ENCODE measurements at places on chromosomes 3 and 15.

DNA sequence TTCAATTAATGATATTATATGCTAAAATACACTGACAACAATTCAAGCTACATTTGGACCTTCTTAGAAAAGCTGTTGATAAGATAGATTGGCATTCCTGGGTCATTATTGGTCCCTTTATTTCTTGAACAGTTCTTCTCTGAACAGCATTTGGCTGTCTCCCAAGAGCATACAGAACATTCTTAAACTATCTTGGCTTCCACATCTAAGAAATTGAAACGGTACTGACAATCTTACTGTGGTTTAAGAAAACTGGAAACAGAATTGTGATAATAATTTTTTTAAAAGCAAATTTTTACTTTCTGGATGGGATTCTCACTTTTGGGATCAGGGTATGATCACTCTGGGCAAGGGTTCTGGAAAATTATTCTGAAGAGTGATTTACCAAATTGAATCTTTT lies 161.7 kb upstream of the ZNF385D start:
- DNase-seq = no peak

DNA sequence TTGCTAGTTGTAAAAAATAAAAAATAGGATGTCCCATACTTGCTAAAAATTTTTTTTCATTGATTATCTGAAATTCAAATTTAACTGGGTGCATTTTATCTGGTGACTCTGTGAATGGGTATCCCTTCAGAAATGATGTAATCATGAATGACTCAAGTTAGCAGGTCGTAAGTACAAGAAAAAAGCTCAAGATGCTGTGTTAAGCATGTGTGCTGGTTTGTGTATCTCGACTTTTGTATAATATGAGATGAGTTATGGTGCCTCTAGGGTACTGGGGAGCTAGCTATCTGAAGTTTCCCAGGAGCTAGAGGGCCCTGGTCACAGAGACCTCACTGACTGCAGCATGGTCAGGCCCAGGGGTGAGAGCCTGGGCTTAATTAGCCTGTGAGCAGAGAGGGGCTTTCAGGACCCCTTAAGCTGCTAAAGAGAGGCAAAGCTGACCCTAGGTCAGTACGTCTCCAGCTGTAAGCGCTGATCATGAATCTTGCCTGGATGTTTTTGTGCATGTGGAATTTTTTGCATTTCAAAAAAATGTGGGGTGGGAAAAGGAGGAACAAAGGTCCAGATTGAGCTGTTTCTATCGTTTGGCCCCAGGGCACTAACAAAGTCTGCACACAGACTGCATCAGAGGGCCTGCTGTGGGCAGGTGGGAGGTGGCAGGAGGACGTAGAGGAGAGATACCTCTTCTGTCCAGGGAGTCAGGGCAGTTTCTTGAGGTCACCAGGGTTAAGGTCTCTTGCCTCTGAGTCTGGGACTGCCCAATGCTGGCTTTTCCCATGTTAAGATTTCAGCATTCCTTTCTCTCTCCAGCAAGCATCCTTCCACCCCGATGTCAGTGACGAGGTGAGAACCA lies 233.2 kb upstream of the TPM1 start:
- peak; percentile 35 for DNase-seq

DNA sequence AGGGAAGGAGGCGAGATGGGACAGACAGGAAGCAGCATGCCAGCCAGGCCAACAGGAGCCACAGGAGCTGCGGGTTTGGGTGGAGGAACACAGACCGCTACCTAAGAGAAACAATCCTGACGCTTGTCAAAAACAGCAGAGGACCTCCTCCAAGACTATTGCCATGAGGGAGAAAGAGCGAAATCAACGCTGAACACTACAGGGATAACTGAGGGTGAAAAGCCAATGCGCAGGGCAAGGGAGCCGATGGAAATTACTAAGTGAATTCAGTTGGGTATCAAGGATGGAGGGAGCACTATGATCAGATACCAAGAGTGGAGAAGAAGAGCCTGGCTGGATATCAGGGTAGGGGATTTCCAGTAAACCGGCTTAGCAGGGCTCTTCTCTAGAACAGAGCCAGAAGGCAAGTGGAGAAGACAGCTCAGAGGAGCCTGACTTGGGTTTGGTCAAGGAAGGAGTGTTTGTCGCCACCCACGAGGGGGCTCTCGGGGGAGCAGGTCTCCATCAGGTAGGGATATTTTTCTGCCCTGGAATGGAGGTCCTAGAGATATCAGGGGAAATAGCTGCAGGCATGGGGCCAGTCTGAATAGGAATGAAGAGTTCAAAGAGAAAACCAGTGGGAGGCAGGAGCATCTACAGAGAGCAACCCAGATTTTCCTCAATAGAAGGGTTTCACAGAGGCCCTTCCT lies 48.4 kb downstream of the SLC41A3 start:
- no peak for DNase-seq

- DNase-seq = no peak
These were observed 943.6 kb downstream of the DIPK2A start for GRCh38 chr3:144915202-144915601.

GRCh38 chr3:80247766-80248165 lies 480.0 kb upstream of the ROBO1 start:
- DNase-seq = no peak

DNA sequence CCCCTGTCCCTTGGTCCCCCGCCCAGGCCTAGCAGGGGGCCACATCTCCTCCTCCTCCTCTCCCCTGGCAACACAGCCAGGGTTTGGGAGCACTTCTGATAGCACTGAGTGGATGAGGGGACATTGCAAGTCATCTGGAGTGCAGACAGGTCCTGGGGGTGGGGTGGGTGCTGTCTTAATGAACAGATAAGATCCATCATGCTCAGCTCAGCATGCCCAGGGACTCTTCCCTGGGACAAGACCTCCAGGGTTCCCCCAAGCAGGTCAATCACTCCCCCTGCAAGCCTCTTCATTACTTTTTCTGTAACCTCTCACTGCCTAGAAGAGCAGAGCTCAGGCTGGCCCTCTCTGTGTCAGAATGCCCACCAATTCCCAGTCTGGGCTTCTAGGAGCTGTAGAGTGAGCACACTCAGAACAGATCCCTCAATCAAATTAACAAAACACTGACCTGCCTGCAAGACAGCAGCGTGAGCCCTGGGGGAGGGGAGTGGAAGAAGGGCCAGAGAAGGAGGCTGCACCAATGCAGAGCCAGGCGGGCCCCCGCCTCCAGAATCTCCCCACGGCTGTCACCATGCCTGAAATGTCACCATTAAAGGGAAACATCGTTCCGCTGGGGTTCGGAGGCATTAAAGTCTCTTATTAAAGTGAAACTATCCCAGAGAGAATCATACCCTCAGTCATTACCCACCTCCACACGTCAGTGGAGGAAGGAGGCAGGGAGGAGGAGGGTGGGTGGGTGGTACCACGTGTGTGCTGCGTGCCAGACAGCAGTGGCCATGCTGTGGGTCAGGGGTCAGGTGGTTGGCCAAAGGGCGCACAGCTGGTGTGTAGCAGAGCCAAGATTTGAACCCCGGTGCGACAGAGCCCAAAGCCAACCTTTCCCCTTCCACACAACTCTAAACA lies 114.7 kb upstream of the LINGO1 start:
- no peak for DNase-seq
